Kidney glomerular epithelial cell (primary cell): ENCODE measurements at places on chromosomes 4 and X.
A peak's percentile ranks its signal among the peaks of the same experiment; 100 is the strongest.

- DNase-seq, result no peak
Measured at GRCh38 chr4:69124941-69125340, 28.7 kb downstream of the UGT2B7 start.

GRCh38 chr4:86050496-86050895, 309.4 kb downstream of the MAPK10 start:
- peak; percentile 15 for DNase-seq

DNA sequence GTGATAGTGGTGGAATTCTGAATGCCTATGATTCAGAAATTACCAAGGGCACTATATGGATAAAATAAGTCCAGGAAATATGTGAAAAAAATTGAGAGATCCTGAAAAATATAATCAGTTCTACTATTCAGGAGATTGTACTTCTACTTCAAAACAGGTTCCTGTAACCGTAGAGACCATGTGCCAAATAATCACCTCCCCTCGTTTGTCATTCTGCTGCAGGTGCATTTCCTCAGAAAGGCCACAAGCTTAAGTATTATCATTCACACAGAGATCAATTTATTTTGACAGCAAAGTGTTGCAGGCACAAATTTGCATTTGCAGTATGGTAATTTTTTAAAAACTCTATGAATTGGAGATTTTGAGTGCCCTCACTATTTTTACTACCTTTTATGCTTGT, 1000.0 kb downstream of the CCSER1 start:
- no peak for DNase-seq

GRCh38 chrX:125757794-125758564, 408.1 kb downstream of the DCAF12L2 start:
- DNase-seq, result no peak

DNA sequence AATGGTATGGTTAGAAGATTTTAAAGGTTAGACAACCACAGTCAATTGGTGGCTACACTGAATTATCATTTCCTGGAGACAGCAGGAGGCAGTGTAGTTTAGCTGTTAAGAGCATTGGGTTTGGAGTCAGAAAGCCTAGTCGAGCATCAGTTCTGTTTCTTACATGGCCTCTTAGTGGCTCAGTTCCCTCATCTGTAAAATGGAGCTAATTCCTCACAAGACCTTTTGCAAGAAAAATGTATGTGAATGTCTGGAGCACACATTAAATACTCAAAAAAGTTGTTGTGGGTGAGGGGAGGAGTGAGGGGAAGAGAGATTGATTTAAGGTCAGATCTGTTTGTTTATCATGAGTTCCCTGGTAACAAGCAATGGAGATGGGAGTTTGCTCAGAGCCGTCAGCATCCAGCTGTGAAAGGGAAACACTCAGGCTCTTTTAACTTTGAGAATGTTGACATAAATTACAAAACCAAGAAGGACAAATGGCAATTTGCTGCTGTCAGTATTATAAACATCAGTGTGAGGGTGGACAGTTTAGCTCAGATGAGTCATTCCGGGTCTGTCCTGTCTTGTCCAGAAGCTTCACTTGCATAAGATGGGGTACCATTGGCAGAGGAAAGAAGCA, 98.2 kb upstream of the PGRMC2 start:
- peak; percentile 79 for DNase-seq

DNA sequence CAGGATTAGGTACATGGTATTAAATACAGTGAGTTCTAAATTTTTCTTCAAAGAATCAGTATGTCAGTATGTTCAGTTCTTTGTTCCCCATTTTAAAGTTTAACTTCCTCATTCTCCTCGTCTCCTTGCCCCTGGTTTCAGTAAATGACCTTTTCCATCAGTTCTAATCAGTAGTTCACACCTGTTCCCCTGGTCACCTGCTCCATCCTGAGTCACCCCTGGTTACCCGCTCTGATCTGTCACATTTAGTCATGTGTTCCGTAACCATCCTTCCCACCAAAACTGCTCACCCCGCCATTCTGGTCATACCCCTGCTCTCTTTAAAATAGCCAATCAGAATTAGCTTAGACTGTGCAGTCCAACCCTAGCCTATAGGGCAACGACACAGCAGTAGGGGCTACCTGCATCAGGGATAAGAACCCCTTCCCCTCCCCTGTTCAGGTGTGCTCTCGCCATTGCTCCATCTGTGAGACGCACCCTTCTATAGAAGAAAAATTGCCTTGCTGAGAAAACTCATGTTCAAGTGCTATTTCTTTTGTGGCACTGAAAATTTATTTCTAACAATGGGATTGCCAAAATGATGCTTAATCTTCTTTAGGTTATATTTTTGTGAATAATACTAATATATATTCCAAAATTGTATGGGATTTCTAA, 181.3 kb downstream of the OR13H1 start:
- no peak for DNase-seq

DNA sequence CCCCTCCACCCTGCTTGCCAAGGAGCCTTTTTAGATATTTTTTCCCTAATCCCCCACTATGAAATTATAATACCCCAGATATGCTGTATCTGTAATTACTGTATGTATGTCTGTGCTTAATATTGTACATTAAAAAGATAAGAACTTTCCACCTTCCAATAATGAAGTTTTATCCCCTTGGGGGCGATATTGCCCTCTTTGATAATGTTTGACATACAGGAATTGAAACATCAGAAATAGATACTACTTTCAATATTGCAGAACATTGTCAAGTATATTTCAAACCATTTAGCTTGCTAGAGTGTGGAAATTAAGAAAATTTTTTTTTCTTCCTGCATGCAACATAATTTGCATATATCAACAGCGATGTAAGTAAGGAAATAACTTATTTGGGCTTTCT, 58.9 kb downstream of the NAF1 start:
- no peak for DNase-seq

GRCh38 chr4:56611501-56611900, 69.6 kb downstream of the HOPX start:
- no peak for DNase-seq

GRCh38 chr4:109578846-109579245, 18.8 kb downstream of the MCUB start:
- DNase-seq, result no peak

GRCh38 chr4:154872198-154872597, 91.1 kb downstream of the RBM46 start:
- DNase-seq, result no peak

GRCh38 chrX:70247252-70247651, 12.8 kb downstream of the P2RY4 start:
- no peak for DNase-seq

GRCh38 chr4:2781911-2782310, 11.0 kb upstream of the SH3BP2 start:
- DNase-seq, result no peak

DNA sequence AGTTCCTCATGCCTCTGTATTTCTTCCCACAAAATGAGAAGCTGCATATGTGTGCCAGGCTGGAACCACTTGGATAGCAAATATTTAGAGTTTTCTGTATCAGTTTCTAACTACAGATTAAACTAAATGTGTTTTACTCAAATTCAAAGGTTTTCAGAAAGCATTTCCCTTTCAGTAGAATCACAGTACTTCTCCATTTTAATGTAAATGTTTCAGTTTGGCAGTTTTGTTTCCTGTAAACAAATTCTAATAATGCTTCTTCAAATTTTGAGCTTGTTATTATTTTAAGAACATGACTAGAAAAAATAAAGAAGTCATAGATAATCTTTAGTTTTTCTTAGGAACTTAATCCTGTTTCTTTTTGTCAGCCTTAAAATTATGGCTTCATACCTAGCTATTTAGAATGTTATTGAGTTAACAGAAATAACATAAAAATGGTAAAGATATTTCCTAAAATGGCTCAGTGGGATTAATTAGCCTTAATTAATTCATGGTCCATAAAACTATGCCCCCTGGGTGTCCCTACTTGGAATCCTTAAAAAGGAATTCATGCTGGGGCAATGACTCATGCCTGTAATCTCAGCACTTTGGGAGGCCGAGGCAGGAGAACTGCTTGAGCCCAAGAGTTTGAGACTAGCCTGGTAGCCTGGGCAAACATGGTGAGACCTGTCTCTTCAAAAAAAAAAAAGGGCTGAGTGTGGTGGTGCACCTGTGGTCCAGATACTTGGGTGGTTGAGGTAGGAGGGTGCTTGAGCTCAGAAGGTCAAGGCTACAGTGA, 83.8 kb upstream of the GPR34 start:
- DNase-seq, result no peak

- no peak for DNase-seq
Measured at GRCh38 chr4:26120098-26120825, 200.6 kb upstream of the RBPJ start.

DNA sequence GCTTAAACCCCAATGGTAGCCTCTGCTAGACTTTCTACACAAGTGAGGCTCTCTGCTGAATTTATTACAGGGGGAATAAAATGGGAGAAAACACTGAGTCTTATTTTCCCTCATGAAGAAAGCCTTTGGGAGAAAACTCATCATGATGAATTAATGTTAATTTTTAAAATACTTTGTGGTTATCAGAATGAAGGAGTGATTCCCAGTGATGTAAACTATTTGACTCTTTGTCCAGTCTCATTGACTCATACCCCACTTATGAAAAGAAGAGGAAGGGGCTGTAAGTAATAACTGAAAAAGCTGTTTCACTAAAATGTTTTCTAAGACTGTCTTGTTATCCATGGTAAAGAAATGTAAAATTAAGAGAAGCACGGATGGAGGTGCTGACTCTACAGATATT, 208.8 kb downstream of the GRIA3 start:
- DNase-seq, result no peak

DNA sequence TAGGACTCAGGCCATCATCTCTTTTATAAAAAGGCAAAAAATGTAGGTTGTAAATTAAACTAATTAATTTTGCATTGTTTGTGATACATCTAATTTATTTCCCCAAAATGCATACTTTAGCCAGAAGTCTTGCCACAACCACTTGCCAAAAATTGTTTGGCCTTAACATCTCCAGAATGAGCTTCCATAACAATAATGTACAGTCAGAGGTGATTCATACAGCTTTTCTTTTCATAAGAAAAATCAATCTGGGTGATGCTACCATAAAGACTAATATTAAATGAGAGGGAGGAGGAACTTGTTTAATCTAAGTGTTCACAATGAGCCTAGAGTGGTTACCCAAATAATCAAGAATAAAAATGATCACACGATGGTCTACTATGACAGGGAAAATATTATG, 59.3 kb downstream of the AMMECR1 start:
- no peak for DNase-seq

GRCh38 chrX:23626651-23627050, 40.6 kb upstream of the PRDX4 start:
- no peak for DNase-seq

- no peak for DNase-seq
Measured at GRCh38 chr4:95193391-95194224, 355.2 kb downstream of the UNC5C start.

DNA sequence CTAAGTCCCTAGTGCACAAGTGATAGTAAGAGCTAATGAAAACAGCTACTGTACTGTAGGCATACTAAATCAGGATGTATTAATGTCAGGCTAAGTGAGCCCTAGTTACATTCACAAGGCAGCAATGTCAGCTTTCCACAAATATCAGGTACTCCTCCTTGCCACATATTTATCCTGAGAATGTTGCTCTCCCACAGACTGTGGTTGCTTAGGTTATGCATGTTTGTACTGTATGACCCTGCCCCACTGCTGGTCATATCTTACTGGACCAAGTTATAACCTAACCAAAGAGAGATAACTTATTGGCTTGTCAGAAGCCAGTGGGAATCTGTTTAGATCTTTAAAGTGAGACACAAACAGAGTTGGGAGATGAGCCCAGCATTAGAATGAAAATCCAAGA, 241.0 kb downstream of the SLC39A8 start:
- DNase-seq, result peak; percentile 29

DNA sequence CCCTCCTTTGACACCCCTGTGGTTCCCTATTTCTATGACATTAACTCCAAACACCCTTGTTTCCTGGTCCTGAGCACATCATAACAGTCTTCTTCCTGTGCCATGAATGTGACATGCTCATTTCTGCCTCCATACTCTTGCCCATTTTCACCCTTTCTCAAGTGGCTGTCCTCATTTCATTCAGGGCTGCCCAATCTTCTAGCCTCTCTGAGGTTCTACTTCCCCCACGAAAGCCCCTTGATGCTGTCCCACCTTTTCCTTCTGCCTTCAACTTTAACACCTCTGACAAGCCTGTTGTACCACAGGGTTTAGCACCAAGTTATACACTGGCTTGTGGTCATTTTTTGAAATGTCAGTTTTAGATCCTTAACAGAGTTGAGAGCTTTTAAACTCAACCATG, 136.2 kb upstream of the BOD1L1 start:
- no peak for DNase-seq

- no peak for DNase-seq
Measured at GRCh38 chr4:6525474-6525873, 49.5 kb upstream of the MAN2B2 start.

- no peak for DNase-seq
Measured at GRCh38 chr4:81574991-81575390, 103.3 kb upstream of the RASGEF1B start.

GRCh38 chr4:141037446-141037845, 95.8 kb downstream of the RNF150 start:
- DNase-seq, result no peak

DNA sequence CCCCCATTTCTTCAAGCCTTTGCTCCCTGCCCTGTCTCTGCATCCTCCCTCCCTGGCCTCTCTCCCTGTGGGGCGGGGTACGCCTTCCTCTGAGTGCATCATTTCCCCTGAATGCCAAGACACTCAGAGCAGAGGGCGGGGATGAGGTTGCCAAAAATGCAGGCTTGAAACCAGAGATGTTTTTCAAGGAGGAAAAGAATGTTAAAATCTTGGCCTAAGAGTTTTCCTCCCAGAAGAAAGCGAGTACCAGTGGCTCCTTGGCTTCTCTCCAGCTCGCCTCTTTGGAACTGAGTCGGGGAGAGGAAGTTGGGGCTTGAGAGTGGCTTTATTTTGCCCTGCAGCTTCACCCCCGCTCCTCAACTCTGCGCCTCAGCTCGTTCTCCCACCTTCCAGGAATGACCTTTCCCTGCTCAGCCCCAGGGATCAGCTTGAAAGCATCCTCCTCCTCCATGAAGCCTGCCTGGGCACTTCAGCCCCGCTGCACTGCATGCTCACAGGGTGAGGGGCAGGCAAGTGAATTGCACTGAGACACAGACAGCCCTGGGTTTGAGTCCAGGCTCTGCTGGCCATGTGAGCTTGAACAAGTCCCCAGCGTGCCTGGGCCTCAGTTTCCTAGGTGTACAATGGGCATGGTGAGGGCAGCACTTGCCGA, 57.5 kb upstream of the SORCS2 start:
- DNase-seq, result no peak

- no peak for DNase-seq
Measured at GRCh38 chr4:18931643-18932377, 910.3 kb upstream of the LCORL start.

DNA sequence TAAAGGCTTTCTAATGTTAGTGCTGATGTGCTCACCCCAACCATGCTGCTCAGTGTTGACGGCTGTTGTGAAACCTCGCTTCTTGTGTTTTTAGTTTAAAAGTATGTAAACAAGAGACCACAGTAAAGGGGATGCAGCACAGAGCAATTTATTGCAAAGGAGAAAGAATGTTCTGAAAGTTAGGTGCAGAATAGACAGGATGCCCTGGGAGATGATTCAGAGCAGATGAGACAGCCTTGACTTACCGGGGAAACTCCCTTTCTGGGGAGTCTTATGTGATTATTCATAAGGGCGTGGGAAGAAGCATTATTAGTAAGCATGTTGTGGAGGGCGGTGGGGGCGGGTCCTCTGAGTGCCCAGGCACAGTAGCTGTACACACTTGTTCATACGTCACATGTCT, 47.7 kb downstream of the EVC start:
- DNase-seq, result peak; percentile 98

GRCh38 chr4:158827543-158827981, 58.7 kb downstream of the FNIP2 start:
- DNase-seq, result no peak
